Fibroblast of the conjunctiva (primary cell): ENCODE measurements at places on chromosomes 3 and 15.

DNA sequence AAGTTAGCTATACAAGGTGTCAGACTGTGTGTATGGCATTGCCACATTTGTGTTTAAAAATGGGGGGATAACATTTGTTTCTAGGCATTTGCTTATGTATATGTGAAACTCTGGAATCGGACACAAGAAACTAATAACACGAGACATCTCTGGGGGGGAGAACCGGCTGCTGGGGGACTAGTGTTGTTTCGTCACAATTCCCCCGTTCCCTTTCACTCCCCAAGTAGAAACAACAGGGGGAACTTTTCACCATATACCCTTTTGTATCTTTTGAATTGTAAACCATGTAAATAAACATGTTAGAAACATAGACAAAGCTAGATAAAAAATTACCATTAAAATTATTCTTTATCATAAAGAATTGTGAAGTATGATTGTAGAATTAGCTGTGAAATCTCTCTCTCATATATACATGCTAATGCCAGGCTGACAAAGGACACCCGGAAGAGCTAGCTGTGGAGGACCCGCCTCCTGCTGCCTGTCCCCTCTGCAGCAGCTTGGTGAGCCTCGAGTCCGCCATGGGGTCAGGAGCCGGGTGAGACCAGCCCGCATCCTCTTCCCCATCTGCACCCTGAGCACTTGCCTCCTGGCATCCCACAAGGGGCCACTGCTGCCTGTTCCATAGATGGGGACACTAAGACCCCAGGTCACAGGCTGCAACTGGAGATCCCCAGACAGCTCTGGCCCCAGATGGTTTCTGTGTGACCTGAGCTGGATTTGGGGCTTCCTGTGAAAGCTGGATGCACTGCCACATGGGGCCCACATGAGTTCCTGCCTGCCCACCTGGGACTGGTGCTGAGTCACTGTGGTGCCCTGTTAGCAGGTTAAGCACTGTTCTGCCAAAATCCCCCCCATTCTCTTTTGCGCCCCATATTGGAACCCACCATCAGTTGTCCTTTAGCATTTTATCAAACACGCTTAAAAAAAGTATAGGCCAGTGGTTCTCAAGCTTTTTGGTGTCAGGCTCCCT, 91.6 kb downstream of the IQSEC1 start:
- DNase-seq = no peak

DNA sequence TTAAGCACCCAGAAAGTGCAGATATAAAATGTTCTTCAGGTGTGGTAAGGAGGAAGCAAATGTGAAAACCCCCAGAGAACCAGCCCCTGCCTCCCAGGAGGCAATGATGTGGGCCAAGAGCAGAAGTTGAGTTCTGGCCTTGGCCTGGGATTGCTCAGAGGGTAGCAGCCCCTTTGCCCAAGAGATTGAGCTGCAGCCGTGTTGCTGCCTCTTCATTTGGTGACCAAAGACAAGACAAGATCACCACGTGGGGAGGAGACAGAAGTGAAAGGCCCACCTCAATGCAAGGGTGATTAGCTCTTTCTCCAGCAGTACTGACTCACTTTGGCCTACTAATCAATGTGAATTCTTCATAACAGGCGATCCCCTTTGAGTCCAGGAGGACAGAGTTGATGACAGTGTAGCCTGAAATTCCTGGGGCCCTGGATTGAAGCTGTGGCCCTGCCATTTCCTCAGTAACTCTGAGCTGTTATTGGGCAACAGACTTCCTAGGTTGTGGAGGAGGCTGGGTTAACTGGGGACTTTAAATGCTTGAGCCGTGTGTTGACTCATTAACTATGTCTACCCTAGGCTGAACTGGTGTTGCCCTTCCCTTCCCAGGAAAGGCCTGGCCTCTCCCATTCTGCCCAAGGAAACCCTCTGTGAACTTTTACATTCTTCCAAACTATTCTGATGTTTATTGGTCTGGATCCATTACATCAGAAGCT, 86.5 kb downstream of the ST6GAL1 start:
- DNase-seq = no peak

DNA sequence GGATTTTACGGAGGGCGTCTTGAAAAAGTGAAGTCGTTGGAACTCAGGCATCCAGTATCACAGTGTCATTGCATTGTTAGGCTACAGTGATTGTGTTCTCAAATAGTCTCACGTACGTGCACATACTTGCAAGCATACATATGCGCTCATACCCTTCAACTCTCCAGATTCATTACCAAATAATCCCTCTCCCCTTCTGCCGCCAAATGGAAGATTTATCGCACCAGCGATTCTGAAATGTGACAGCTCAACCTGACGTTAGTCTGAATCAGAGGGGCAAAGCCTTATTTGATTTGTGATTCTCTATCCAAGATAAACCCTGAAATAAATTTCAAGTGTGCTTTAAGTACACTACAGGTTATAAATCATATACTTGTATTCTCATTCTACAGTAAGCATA, 119.4 kb downstream of the GADL1 start:
- no peak for DNase-seq

- DNase-seq = no peak
Observed at GRCh38 chr3:159766563-159767185, 222.0 kb upstream of the IL12A start.

- no peak for DNase-seq
Observed at GRCh38 chr3:123061856-123062255, 5.0 kb upstream of the PDIA5 start.

GRCh38 chr3:128432301-128432970, 34.3 kb downstream of the DNAJB8 start:
- DNase-seq = no peak

DNA sequence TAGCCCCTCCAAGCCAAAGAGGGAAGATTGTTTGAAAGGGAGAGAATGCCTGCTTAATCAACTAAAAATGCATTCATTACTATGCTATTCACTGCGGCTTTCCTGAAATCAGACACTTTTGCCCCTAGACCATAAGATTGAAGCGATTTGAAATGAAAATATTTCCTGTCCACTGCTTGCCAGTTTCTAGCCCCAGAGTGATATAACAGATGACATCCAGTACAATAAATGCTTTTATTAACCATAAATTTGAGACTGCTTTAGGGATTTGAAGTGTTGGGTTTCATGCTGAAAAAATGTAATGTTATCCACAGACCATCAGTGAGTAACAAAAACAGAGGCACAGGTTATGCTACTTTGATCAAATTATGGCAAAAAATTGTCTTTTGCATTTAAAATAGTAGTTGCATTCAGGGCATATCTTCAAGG, 14.1 kb downstream of the IL17RD start:
- DNase-seq = no peak
